ENCODE measurements at places on chromosomes 2 and 18.

DNA sequence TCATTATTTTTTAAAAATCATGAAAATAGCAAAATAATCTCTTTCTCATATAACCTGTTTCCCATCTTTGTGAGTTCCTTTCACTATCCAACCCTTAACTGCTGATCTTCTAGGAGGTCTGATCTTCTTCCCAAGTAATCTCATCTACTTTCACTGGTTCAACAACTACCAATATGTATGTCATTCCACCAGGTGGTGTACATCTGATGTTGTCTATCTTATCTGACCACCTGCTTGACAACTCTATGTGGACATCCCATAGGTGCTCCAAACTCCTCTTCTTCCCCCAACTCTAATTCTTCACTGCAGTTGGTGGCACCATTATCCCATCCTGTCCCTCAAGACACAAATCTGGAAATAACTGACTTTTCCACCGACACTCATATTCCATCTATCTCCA lies 62.5 kb downstream of the FAM228A start:
- no peak for DNase-seq

GRCh38 chr2:234571620-234572407 lies 74.9 kb upstream of the ARL4C start:
- no peak for DNase-seq

DNA sequence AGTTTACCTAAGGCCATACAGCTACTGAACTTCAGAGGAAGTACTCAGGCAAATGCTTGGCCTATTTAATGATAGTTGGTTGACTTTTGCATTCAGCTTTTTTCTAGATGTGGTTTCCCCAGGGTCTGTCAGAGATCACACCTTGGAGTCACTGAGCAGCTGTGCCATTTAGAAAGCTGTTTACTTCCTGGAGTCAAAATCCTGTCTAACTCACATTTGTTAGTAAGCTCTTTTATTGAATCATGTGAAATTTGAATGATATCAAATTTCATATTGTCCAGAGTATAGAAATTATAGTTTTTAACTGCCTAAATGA lies 7.6 kb upstream of the TRIB2 start:
- no peak for DNase-seq

GRCh38 chr2:168090366-168091135 lies 156.8 kb downstream of the STK39 start:
- DNase-seq, result no peak

DNA sequence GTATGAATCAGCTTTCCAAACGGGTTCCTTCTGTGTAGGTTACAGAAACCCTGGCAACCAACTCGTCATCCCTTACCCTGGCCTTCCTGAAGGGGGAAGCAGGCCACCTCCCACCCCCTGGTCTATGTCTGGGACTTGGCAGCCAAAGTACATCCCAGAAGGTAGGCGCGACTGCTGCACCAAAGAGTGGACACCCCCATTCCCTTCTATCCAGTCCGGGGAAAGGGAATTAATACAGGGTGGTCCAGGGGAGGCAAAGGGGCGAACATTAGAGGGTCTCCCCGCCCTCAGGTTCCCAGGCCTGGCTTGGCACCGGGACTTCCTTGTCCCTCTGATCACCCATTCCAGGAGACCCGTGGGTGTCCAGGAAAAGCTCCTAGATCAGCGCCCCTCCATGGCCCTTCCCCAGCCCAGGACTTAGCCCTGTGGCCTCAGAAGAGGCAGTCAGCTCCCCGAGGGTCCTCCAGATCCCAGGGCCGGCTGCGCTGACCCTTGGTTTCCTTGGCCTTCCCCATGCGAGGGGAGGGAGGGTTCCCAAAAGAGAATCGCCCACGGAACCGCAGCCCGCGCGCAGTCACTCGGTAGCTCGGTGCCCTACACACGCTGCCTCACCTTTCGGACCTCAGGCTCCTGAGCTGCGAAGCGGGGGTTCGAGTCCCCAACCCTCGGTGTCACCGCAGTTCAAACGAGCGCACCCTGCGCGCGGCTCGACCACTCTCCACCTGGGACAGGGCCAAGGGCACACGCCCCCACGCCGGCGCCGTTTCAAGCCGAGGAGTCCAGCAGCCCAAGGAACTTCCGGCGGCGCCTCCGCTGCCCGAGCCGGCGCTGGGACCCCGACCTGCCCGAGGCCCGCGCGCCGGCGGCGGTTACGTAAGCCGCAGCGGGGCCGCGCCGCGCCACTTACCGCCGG lies at the start of gene PER2:
Gene PER2, minus strand, starts transcription at position 874 of the 913 bp plus-strand sequence. CDS start 10,674 bp downstream, outside the sequence.
- DNase-seq, result peak; percentile 89

DNA sequence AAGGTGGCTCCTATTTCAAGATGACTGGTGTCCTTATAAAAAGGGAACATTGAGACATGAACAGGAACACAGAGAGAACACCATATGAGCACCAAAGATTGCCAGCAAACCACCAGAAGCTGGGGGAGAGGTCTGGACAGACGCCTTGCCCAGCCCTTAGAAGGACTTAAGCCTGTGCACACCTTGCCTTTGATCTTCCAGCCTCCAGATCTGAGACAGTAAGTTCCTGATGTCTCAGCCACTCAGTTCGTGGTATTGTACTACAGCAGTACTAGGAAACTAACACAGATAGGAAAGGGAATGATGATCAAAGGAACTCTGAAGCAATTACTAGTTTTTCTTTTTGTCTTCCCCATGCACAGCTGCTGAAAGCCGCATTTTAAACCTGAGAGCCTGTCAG lies 137.3 kb upstream of the FHL2 start:
- DNase-seq, result no peak

DNA sequence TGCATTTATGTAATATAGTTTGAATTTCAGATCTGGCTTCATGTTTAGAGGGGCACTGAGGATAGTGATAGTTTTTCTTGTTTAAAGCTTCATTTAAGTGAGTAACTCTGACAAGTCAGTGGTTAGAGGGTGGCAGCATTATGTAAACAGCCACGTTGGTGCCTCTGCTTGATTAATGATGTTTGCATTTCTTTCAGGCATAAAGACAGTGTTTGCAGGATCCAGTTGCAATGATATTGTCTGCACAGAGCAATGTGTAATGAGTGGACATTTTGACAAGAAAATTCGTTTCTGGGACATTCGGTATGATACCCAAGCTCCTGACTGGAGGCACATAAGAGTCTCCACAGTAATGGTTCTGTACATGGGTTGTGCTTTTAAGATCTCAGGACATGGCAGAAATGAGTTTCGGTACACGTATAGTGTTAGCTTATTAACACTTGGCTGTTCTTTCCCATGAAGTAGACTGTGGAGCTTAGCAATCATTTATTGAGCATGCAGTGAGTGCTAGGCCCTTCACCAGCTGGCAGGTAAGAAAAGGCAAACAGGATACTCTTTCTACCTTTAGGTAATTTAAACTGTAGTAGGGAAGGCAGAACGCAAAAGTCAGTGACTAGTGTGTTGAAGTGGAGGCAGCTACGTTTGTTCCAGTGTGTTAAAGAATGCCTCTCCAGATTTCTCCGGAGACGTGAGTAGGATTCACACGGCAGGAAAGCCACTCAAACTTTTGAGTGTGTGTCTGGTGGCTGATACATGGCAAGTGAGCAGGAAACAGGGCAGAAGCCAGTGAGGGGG lies 17.4 kb upstream of the SAG start:
- no peak for DNase-seq

- DNase-seq, result no peak
Measured at GRCh38 chr2:56483081-56483480, 299.3 kb downstream of the CCDC85A start.

DNA sequence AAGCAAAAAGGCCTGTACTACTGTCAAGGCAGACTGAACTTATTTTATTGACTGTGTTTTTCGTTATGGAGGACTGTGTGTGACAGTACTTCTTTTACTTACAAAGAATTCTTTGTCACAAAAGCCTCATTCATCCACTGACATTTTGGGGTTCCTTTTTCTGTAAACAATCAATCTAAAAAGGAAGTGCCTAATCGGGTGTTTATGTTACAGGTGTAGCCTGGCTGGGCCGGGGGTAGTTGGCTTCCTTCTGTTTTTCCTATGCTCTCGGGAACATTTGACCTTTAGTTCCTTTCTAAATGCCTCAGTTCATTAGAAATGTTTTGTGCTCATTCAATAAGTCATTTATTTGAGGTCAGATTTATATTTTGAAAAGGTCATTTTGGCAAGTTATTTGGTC lies 8.3 kb downstream of the ZCCHC2 start:
- no peak for DNase-seq

DNA sequence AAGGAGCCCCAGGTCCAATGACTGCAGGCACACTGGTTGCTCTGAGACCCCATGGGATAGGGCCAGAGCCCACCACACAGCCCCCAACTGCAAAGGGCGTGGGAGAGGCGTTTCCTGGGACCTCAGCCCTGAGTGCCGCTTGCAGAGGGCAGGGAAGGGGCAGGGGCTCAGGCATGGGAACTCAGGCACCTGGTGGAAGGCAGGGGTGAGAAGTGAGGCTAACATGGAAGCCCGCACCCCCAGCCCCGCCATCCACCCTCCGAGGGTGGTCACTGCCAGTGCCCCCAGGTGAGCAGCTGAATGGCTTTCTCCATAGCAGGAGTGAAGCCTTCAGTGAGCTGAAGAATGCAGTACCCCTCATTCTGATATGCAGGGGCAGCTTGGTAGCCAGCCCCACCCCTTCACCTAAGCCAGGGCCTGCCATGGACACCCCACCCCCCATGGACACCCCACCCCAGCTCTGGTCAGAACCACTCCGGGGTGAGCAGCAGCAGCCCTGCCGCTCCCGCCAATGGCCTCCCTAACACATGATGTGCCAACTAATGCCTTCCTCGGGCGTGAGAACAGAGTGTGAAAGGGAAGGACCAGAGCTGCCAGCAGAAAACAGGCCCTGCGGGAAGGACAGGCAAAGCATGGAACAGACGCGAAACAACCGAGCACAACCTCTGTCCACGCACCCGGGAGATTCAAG lies 6.6 kb downstream of the KIF1A start:
- DNase-seq, result no peak

- DNase-seq, result no peak
Measured at GRCh38 chr2:8054070-8054469, 627.8 kb upstream of the ID2 start.

- DNase-seq, result no peak
Measured at GRCh38 chr2:136254681-136255080, 136.7 kb upstream of the CXCR4 start.

DNA sequence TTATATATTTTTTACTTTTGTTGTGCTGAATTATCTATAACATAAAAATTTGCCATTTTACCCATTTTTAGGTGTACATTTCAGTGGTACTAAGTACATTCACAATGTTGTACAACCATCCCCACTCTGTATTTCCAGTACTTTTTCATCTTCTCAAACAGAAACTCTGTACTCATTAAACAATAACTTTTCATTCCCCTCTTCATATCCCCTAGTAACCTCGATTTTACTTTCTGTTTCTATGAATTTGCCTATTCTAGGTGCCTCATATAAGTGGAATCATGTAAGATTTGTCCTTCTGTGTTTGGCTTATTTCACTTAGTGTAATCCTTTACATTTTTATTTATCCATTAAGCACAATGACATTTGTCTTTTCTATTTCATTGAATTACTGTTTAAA lies 51.3 kb downstream of the GTF2A1L start:
- no peak for DNase-seq

GRCh38 chr18:24734058-24734457 lies 273.6 kb downstream of the HRH4 start:
- no peak for DNase-seq

DNA sequence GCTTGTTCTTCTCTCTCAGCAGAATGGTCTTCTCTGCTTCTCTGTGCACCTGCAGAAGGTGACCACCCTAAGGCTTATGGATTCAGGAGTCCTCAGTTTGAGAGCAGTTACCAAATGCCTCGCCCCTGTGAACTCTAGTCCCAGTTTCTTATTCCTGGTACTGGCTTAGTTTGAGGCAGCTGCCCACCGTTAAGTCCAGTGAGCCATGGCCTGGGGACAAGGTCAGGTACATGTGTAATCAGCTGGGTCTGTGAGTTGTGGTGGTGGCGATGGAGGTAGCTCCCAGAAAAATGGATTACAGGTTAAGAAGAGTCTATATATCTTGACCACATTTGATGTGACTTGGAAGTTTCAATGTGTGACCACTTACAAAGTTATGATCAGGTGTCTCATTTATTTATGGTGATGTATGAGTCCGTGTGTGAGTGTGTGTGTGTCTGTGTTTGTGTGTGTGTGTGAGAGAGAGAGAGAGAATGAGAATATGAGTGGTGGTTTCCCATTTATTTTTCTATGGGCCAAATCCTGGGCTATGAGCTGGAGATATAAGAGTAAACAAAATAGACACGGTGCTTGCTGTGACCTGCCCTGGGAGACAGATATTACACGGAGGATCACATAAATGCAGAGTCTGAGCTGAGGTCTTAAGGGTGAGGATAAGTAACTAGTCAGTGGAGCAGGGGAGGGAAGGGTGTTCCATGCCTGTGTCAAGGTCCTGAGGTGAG lies 13.0 kb upstream of the IL1RN start:
- DNase-seq, result no peak

GRCh38 chr2:211435331-211435730 lies 878.9 kb downstream of the CPS1 start:
- no peak for DNase-seq

DNA sequence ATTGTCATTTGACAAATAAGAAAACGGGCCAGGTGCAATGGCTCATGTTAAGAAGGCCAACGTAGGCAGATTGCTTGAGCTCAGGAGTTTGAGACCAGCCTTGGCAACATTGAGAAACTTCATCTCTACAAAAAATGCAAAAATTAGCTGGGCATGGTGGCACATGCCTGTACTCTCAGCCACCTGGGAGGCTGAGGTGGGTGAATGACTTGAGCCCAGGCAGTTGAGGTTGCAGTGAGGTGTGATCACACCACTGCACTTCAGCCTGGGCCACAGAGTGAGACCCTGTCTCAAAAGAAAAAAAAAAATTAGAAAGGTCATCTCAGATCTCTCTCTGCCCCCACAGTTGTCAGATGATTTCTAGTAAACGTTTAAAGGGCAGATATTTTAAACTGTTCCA lies 4.4 kb downstream of the SESTD1 start:
- no peak for DNase-seq

GRCh38 chr18:48033790-48034650 lies 103.6 kb upstream of the SMAD2 start:
- DNase-seq, result no peak

GRCh38 chr2:75513616-75514170 lies 47.0 kb downstream of the EVA1A start:
- DNase-seq, result peak; percentile 44

DNA sequence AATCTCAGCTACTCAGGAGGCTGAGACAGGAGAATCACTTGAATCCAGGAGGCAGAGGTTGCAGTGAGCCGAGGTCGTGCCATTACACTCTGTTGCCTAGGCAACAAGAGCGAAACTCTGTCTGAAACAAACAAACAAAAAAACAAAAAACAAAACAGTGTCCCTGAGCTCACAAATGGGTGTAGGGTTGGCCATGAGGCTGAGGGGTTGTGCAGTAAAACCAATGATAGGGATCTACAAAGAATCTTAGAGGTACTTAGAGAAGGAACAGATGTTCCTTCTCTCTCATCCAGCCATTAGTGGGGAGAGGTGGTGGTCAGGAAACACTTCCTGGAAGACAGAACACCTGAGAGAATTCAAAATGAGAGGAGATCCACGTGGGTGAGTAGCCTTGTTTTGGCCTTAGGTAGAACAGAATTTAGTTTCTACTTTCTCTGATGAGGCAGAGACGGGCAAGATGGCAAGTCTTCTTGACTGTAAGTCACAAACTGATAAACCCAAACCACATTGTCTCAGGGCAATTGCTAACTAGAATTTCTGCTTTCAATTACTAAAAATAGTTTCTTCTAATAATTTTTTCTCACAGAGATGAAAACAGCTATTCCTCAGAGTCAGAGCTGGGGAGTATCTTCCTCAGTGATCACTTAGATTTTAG lies 61.5 kb upstream of the PPM1B start:
- no peak for DNase-seq

- DNase-seq, result no peak
Measured at GRCh38 chr18:78390952-78391348, 588.7 kb upstream of the SALL3 start.
